ENCODE measurements at places on chromosomes 3 and 15.
A peak's percentile ranks its signal among the peaks of the same experiment; 100 is the strongest.

- DNase-seq = no peak
These were observed 28.4 kb upstream of the SHC4 start for GRCh38 chr15:48992096-48992495.

DNA sequence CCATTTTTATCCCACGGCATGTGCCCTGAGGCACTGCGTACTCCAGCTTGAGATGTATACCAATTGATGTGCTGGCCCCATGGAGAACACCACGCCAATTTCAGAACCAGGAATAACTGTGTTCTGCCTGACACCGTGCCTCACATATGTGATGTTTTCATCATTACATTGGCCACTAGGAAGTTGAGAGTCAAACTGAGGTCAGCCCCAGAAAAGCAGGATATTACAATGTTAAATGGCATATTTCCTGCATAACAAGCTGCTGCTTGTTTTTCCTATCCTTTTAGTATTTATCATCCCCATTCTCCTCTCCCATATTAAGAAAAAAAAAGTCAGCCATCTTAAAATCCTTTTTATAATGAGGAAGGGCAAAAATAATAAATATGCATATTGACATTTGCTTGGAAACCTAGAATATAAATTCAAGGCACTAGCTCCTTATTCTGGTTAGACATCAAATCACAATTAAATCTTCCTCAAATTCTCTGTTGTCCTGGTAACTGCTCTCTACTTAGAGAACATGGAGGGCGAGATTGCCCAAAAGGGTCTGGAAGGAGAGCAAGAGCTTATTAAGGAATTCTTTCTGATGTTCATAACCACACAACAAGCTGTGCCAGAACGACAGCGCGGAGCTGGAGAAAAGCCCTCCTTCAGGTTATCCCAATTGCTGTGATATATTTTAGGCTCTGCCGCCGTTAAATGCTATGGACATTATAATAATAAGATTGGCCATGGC, 112.6 kb downstream of the UACA start:
- DNase-seq = no peak

- no peak for DNase-seq
These were observed 9.3 kb downstream of the FOXL2 start for GRCh38 chr3:138937690-138938055.

GRCh38 chr15:51367322-51367976, 26.0 kb downstream of the GLDN start:
- DNase-seq = peak; percentile 37

DNA sequence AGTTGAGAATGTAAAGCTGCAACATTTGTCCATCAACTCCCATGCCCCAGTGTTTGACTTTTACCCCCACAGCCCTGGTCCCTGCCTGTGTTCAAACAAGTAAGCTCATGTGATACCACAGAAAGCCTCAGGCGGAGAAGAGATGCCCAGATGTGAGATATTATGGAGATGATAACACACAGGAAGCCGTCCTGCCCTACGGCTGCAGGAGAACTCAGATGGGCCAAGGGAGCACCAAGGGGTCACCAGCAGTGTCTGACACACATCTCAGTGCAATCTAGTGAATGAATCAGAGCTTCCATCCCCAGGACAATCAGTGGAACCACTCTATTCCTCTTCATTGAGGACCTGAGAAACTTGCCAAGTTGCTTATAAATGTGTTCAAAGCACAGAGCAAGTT, 14.0 kb upstream of the SPINK8 start:
- no peak for DNase-seq

DNA sequence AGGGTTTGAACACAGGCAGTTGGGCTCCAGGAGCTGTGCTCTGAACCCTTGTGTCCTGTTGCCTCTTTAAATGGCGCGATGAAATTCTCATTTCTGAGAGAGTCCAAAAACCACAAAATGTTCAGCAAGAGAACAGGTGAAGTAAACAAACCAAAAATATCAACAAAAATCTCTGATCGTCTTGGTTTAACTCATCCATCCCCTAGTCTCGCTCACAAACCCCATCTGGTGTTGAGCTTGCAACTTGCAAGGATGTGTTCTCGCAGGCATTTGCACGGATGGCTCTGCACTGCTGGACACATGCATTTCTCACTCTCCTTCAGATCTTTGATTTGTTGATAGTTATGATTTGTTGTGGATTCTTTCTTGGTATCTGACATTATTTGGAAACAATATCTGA, 31.1 kb downstream of the FAH start:
- no peak for DNase-seq

GRCh38 chr15:62894322-62895085, 148.0 kb upstream of the TPM1 start:
- no peak for DNase-seq

- DNase-seq = peak; percentile 3
These were observed 14.1 kb downstream of the ANKRD34C start for GRCh38 chr15:79296583-79296982.

GRCh38 chr3:43015991-43016865, 37.1 kb downstream of the GASK1A start:
- DNase-seq = no peak

DNA sequence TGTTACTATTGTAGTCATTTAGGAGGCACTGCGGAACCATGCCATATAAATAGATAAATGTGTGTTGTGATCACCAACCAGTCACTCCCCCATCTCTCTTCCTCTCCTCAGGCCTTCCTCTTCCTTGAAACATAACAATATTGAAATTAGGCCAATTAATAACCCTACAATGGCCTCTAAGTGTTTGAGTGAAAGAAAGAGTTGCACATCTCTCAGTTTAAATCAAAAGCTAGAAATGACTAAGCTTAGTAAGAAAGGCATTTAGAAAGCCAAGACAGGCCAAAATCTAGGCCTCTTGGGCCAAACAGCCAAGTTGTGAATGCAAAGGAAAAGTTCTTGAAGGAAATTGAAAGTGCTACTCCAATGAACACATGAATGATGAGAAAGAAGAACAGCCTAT, 8.1 kb upstream of the DNASE1L3 start:
- no peak for DNase-seq

- no peak for DNase-seq
These were observed 78.2 kb downstream of the CMSS1 start for GRCh38 chr3:99895703-99896441.

GRCh38 chr15:57167821-57168395, 208.4 kb upstream of the CGNL1 start:
- DNase-seq = no peak

DNA sequence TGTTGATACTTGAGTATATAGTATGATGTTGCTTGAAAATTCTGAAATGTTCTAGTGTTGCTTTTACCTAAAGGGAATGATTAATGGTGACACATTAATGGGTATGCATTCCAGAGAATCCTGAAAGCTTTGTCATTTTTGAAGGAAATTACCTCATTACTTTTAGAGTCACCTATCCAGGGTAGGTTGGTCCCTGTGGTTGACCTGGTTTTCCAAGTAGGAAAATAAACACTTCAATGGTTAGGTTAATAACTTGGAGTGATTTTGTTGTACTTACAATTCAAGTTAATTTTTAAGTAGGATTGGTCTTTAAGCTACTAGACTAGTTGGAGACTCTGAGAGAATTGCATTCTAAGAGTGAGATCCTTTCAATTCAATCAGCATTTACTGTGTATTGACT, 31.0 kb downstream of the MITF start:
- no peak for DNase-seq

DNA sequence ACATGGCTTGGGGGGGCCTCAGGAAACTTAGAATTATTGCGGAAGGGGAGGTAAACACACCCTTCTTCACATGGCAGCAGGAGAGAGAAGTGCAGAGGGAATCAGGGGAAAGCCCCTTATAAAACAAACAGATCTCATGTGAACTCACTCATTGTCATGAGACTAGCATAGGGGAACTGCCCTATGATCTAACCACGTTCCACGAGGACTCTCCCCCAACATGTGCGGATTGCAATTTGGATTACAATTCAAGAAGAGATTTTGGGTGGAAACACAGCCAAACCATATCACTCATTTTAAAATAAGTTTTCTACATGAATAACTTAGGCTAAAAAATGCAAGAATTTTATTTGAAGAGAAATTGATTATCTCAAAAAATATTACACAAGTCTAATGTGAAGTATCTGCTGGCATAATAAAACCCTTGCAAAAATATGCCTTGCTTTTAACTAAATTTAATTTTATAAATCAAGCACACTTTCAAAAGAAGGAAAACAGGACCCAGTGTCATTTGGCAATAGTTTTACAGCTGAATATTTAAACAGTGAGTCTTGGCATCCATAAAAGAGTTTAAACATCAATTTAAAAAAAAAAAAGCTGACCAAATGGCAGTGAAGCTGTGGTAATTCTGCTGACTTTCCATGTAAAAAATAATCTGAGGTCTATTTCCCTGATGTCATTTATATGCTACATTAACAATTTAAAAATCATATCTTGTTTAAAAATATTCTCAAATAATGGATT, 1057.2 kb downstream of the NAALADL2 start:
- no peak for DNase-seq

DNA sequence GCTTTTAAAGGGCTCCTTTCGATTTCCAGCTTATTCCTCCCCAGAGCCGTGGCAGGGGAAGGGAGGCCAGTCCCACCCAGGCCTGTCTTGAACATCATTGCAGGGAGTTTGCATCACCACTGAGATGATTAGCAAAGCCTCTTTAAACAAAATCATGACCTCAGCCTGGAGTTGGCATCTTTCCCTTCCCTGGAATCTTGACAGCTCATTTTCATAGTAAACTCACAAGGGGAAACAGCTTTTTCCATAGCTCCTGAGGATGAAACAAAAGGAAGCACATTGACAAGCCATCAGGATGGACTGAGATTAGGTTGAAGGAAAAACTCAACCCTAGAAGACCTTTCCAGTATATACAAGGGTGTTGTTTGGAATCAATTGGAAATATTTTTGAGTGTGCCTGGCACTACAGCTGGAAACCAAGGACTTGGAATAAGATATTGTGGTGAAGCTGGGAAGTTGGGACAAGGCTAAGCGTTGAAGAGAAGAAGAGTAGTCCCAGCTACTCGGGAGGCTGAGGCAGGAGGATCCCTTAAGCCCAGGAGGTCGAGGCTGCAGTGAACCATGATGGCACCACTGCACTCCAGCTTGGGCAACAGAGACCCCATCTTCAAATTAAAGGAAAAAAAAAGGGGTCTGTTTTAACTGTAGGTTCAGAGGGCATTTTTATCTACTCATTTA, 3.1 kb upstream of the LARP6 start:
- DNase-seq = no peak

DNA sequence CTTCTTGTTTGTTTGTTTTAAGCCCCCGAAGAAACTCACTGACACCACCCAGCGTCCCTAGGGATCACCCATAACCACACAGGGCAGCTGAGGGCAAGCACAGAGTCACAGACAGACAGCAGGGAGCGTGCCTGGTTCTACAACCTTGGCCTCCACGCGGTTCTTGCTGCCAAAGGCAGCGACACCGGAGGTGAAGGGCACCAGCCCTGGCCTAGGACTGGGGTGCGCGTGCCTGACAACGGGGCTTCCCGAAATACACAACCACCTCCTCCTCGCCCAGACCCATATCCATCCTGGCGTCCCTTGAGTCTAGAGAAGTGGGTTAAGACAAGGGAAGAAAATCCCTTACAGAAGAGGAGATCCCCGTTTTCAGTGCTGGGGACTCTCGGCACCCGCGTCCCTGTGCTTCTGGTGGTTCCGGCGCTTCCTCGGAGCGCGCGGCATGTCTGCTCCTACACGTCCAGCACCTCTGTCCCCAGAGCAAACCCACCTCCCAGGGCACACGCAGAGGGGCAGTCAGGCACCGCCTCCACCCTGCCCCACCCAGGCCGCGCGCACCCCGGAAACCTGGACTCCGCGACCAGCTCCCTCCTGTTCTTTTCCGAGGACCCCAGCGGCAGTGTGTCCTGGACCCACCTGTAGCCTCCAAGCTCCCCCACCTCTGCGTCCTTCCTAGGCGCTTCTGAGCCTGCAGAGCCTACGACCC, 911 bp downstream of the RFTN1 start:
- DNase-seq = no peak

DNA sequence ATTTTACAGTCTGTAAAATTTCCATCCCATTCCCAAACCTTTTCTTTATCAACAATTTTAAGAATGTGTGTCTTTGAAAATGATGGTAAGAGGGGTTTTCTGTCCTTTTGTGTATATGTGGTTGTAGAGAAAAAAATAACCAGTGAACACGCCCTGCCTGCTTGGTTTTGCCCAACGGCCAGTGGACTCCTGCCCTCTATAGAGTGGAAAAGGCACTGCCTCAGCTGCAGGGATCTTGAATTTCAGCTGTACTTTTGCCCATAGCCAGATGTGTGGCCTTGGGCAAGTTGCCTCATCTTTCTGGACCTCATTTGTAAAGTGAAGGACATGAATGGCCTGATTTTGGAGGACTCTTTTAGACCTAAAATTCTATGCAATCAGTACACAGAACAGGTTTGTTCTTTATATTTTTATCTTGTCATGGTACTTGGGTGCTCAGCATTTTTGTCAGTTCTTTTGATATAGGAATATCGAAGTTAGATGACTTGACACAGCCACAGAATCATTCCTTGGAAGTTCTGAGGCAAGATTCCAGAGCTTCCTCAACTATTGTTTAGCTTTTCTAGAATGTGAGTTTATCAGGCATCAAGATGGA, 81.0 kb downstream of the CLDN11 start:
- no peak for DNase-seq

DNA sequence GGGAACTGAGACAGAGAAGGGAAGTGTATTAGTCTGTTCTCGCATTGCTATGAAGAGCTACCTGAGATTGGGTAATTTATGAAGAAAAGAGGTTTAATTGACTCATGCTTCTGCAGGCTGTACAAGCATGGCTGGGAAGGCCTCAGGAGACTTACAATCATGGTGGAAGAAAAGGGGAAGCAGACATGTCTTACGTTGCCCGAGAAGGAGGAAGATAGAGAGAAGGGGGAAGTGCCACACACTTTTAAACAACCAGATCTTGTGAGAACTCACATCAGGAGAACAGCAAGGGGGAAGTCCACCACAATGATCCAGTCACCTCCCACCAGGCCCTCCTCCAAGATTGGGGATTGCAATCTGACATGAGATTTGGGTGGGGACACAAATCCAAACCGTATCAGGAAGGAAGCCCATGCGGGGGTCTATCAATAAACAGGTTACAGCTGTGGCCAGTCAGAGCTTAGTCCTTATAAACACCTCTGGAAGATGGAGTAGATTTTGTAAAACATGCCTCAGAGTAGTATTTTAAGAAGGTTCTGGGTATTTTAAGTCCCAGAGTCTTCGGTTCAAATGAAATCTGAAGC, 153.9 kb downstream of the GHSR start:
- DNase-seq = no peak

All from SHP77 (cell line).